ENCODE measurements at places on chromosomes 6 and 20.

- DNase-seq = no peak
Observed at GRCh38 chr20:41989935-41990635, 371.9 kb upstream of the CHD6 start.

DNA sequence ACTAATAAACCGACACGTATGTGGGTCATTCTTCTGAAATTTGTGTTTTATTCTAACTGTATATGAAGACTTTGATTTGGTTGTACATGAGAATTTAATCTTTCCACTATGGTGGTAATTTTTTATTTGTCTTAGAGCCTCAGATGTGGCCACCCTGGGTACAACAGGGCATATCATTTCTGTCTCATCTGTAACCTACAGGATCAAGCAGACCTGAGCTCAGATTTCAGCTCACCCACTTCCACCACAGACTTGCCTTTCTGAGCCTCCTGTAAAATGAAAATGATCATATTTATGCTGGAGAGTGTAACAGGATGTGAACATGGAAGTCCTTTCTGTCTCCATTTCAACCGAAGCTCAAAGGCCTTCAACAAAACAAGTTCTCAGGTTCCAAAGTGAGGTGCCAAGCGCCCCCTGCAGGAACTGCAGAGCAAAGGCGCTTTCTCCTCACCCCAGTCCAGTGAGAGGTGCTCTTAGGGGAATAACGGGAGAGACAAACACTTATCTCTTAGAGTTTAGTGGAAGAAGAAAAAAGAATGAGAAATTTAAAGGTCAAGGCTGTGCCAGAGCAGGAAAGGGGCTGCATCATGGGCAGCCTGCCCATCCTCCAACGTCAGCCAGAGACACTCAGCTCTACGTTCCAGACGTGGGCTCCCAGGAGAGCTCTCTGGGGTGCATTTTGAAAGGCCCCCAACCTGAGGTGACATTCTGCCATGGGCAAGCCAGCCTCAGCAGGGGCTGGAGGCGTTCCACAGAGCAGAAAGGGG lies 23.0 kb upstream of the CD24 start:
- peak; percentile 81 for DNase-seq

DNA sequence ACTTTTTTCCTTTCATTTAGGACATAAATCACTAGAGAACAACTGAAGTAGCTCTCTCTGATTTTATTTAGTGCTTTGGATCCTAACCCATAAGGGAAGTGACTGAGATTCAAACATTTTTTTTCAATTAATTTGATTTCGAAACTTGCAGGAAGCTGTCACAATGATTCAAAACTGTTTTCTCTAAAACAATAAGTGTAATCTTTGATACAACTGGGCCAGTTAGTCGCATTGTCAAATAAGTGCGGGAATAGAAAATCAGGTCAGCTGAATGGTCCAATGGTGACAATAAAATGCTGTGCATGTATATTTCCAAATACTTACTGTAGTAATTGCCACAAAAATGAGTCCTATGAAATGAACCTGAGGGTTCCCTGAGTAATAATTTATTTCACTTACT lies 930.8 kb downstream of the TFAP2A start:
- no peak for DNase-seq

DNA sequence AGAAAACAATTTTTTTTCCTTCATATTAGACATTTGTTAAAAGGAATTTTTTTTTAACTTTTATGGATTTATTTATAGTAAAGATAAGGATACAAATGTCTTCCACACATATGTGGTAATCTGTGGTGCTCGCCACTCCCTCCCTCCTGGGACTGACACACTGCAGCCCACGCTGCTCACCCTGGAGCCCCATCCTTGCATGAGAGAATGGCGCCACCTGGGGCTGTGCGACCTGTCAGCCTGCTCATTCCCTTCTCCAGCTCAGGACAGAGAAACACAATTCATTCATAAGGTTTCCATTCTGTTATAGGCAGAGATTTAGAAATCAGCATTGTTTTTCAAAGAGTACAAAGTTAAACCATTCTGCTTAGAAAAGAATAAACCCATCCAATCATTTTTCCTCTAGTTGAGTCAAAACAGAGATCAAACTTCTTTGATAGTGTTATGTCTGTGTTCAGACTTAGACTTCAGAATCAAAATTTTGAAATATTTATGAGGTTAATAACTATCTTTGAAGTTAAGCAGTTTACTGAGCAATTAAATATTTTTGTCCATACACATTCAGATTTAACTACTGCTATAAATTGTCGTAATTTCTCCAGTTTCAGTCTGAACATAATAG lies 42.8 kb upstream of the DYNLRB1 start:
- DNase-seq = peak; percentile 45

DNA sequence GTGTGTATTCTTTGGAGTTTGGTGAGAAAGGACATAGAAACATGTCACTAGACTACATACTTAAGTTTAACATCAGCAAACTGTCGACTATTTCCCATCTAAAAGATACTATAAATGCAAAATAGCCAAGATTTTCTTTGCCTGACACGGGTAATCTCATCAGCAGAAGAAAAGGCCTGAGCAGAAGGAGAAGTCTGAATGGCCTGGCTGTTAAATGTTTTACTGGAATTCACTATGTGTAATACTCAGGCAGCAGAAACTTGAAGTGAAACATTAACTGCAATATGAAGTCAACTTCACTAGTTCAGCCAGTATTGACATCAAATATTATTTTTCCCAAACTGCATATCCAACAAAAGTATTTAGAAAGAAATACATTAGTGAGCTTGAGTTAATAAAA lies 6.4 kb upstream of the DSE start:
- no peak for DNase-seq

- peak; percentile 59 for DNase-seq
Observed at GRCh38 chr6:34237722-34238584, 1.3 kb downstream of the HMGA1 start.

- no peak for DNase-seq
Observed at GRCh38 chr20:62984666-62985443, 21.9 kb downstream of the BHLHE23 start.

DNA sequence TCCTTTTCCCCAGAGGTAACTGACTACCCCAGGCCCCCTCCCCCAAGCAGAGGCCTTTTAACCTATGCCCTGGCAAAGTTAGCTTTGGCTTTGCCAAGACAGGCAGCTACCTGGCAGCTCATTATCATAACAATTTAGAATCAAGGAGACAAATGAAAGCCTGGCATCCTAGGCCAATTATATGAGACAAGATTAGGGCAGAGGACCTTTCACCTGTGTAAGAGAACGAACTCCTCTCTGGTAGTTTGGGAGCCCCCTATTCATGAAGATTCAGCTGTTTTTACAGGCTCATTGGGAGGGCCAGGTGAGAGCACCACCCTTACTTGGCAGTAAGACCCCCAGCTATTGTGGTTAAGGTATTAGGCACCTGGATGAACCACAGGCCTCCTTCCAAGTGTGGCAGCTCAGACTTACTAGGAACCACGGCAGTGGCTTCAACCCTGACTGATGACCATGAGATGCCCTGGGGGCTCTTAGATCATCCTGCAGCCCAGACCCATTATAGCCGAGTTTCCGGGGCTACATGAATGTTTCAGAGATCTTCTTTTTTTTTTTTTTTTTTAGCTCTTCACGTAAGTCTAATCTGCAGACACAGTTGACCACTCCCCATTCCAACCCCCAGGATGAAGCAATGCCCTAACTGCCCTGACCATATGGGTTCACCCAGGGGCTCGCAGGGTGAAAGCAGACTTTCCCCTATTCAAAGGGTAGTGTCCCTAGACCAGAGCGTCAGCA lies 56.2 kb downstream of the RAB44 start:
- DNase-seq = no peak

- no peak for DNase-seq
Observed at GRCh38 chr6:31533455-31533841, 4.7 kb downstream of the MCCD1 start.

- no peak for DNase-seq
Observed at GRCh38 chr20:40232273-40232672, 456.8 kb downstream of the MAFB start.

DNA sequence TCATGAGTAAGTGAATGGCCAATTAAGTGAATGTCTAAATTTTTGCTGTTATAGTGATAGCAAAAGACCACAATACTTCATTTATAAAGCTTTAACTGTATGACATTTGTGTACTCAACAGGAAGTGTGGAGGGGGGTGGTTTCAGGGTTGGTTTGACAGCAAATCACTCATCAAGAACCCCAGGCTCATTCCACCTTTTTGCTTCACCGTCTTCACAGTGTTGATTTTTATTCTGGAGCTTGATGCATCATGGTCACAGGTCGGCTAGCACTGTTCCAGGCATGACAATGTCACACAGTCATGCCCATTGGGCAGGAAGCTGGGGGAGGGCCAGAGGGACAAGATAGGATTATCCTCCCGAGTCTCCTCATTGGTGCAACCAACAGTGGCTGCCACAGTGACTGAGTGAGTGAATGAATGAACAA lies 75.0 kb downstream of the MDGA1 start:
- DNase-seq = no peak

DNA sequence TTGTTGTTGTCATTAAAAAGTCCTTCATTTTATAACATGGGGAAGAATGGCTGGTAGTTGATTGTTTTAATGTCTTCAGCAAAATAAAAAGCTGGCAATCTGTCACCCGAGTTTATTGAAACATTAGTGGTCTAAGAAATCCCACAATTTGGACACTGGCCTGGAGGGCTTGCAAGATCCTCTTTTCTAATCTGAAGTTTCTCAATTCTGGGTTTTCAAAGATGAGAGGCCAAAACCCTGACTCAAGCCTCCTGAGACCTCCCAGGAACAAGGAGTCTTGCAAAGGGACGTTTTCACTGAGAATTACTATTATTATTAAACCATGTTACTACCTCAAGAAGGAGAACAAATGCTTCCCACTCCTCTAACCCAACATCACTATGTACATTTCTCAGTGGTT lies 19.5 kb downstream of the MAP1LC3A start:
- no peak for DNase-seq

- DNase-seq = no peak
Observed at GRCh38 chr6:113315165-113315564, 542.0 kb upstream of the MARCKS start.

DNA sequence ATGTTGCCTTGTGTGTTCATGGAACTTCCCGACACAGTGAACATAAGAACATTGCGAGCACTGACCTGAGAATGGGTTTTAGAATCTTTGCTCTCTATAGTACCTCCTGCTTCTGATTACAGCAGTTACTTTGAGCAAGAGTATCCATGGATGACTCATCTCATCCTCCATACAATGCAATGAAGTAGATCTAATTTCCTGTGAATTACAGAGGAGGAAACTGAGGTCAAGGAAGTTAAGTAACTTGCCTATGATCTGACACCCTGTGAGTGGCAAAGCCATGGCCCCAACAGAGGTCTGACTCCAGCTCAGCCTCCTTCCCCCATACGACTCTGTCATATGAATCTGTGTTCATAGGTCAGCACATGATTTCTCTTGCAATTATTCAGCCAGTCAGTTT lies 518.1 kb downstream of the TFAP2A start:
- no peak for DNase-seq

DNA sequence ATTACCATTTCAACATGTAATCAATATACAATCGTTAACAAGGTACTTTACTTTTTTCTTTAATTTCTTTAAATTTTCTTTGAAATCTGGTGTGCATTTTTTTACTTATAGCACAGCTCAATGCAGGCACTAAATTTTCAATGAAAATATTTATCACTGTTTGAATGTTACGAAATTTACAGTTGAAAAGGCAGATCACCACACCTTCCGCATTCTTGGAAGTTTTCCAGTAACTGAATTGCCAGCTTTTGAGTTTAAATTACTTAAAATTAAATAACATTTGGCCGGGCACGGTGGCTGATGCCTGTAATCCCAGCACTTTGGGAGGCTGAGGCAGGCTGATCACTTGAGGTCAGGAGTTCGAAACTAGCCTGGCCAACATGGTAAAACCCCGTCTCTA lies 309.9 kb downstream of the BMP7 start:
- no peak for DNase-seq

- no peak for DNase-seq
Observed at GRCh38 chr20:63577317-63577894, 3.4 kb upstream of the HELZ2 start.

- DNase-seq = no peak
Observed at GRCh38 chr6:125550892-125551291, 198.5 kb upstream of the HEY2 start.

GRCh38 chr20:61053487-61053886 lies 198.6 kb upstream of the CDH4 start:
- DNase-seq = no peak

DNA sequence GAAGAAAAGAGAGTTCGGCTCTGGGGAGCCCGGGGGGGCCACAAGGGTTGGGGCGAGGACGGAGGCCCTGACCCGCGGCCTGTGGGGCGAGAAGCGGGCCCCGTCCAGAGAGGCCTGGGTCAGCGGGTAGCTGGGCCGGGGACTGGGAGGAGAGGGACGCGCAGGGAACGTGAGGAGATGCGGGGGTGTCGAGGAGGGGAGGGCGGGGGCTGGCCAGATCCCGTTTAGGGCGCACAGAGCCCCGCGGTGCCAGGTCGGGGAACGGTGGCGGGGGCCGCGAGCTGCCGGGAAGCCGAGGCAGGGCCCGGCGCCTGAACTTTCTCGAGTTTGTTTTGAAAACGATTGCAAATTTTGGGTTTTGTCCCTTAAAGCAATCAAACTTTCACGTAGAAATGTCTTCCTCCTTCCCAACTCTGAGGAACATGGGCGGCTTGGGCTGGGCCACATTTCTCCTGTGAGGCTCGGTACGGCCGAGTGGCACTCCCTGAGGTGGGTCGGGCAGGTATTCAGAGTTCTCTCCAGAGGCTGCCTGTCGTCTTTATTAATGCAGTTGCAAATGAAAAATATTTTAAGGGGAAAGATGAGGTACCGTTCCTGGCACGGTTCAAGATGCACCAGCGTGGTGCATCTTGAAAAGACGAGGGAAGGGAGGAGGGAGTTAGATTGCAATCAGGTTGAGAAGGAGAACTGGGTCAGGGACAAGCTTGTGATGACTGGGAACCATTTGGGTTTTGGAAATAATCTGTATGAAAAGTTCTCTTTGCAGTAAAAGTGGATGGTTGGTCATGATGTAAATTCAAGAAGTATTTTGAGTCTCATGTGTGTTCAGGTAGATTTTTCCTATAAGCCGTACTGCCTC lies 972 bp downstream of the RNF8 start:
- DNase-seq = peak; percentile 69

DNA sequence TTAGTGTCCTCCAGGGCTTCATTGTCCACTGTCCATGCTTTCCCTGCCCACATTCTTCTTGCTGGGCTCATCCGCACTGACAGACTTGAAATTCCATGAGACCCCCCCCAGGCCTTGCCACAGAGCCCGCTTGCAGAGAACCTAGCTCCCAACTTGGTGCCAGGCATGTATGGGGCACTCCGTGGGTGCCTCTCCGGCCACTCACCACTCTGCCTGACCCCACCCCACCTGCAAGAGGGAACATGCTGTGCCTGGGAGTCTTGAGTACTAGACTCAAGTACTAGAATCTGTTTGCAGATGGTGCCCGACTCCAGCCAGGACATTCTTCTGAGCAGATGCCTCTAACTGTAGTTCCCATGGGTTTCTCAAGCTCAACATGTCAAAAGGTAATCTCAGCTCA lies 47.9 kb downstream of the TRERF1 start:
- DNase-seq = no peak
